ENCODE measurements at places on chromosomes 16 and 17. TPM values are rescaled to one million over a fixed set of nuclear protein-coding genes. Genes with fewer than 3 reads are reported as not detected.

The FOXN1 gene
- not detected for total RNA-seq

The KRT39 gene
- not detected for total RNA-seq

The C16orf95 gene
- total RNA-seq: 4.3 TPM

The TP53TG3B gene
- not detected for total RNA-seq

The CLDN9 gene
- 0.20 TPM for total RNA-seq

The PERCC1 gene
- total RNA-seq: not detected

The ANKRD40CL gene
- total RNA-seq: not detected

The APOBR gene
- 0.99 TPM for total RNA-seq

The RASD1 gene
- total RNA-seq: 6.8 TPM

The EFNB3 gene
- 18.7 TPM for total RNA-seq

The SDF2 gene
- total RNA-seq: 72.1 TPM

The OR1A1 gene
- total RNA-seq: not detected

The SAMD14 gene
- total RNA-seq: 13.2 TPM

The SCNN1B gene
- total RNA-seq: 0.66 TPM

The KRT33A gene
- not detected for total RNA-seq

The SLC38A8 gene
- 1.4 TPM for total RNA-seq

The SRCIN1 gene
- total RNA-seq: 20.0 TPM

The TPSD1 gene
- not detected for total RNA-seq

The TBC1D3I gene
- total RNA-seq: not detected

The GAST gene
- not detected for total RNA-seq

The KRT31 gene
- 0.11 TPM for total RNA-seq

The CDK5R1 gene
- total RNA-seq: 61.0 TPM

The LRRC36 gene
- total RNA-seq: 4.3 TPM

The CENPT gene
- 22.1 TPM for total RNA-seq

The GRB7 gene
- total RNA-seq: 2.6 TPM

The KRT35 gene
- total RNA-seq: not detected

The RNF43 gene
- total RNA-seq: 8.8 TPM

The SMTNL2 gene
- 33.9 TPM for total RNA-seq

The QPRT gene
- 52.0 TPM for total RNA-seq

The EVPL gene
- total RNA-seq: 0.17 TPM

The ATP1B2 gene
- total RNA-seq: 29.1 TPM

The CPNE7 gene
- total RNA-seq: 9.9 TPM

The KRT23 gene
- total RNA-seq: 0.33 TPM

The CLEC18A gene
- 1.6 TPM for total RNA-seq

The HS3ST4 gene
- total RNA-seq: 4.2 TPM

The RND2 gene
- 25.5 TPM for total RNA-seq

The CES5A gene
- 0.30 TPM for total RNA-seq

The CCDC154 gene
- 2.2 TPM for total RNA-seq

The TLCD3B gene
- total RNA-seq: 19.2 TPM

The OR3A3 gene
- not detected for total RNA-seq

The PLLP gene
- 20.9 TPM for total RNA-seq

The GFAP gene
- total RNA-seq: 2,660 TPM

The IRX5 gene
- 2.1 TPM for total RNA-seq

The MT3 gene
- total RNA-seq: 74.1 TPM

The ITGAD gene
- not detected for total RNA-seq

The SULT1A2 gene
- total RNA-seq: 0.50 TPM

The MBTD1 gene
- 25.0 TPM for total RNA-seq

The CBX2 gene
- 4.1 TPM for total RNA-seq

The ZNF200 gene
- total RNA-seq: 9.8 TPM

The SLC5A10 gene
- total RNA-seq: not detected

The CA7 gene
- 0.50 TPM for total RNA-seq

The RCVRN gene
- 0.33 TPM for total RNA-seq

The PRCD gene
- 4.0 TPM for total RNA-seq

The C1QTNF1 gene
- total RNA-seq: 9.0 TPM

All from spinal cord (tissue), 10 donors.